Frontal cortex (tissue), 4 donors: ENCODE measurements at places on chromosomes 2 and 18. TPM values are rescaled to one million over a fixed set of nuclear protein-coding genes. Genes with fewer than 3 reads are reported as not detected.

RAMP1 gene
- 6.9 TPM for total RNA-seq

CELF4 gene
- 92.9 TPM for total RNA-seq

CSRNP3 gene
- total RNA-seq: 214 TPM

SERPINB4 gene
- total RNA-seq: not detected

PARD3B gene
- 4.5 TPM for total RNA-seq

PSMA8 gene
- not detected for total RNA-seq

PCARE gene
- not detected for total RNA-seq

SNORC gene
- total RNA-seq: 2.4 TPM

CHRNG gene
- total RNA-seq: not detected
